ENCODE measurements at places on chromosomes 11 and 22. TPM values are rescaled to one million over a fixed set of nuclear protein-coding genes. Genes with fewer than 3 reads are reported as not detected.

MPEG1 gene
- total RNA-seq = not detected

LRRC55 gene
- 0.04 TPM for total RNA-seq

INSC gene
- total RNA-seq = 0.27 TPM

CNTF gene
- 0.96 TPM for total RNA-seq

DNA sequence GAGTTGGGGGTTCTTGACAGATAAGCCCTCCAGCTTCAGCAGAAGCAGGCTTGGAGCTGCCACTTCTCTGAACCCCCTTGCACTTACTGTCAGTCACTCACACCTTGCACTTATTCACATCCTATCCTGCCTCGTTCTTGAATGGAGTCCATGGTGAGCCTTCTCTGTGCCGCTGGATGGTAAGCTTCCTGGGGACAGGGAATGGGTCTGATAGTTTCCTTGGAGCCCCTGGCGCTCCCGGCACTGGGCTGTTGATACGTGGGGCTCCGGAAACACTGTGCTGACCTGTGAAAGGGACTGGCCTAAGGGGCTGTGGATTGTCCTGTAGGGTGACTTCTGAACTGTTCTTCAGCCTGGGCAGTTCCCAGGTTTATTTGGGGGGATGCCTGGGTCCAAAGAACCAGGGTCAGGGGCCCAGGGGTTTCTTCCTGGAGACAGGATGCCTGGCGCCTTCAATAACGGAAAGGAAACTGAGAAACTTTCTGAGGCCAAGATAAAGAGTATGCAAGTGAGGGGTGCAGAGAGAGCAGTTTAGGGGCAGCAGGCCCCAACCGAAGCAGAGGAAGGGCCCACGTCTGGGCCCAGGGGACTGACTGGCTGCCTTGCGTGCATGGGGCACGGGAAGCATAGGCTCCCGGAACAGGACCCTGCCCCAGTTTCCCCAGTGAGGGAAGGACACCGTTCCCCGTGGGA lies 709 bp upstream of the ST3GAL4 start:
- DNase-seq = no peak

- DNase-seq = no peak
Measured at GRCh38 chr11:115720602-115721245, 216.5 kb upstream of the CADM1 start.

GRCh38 chr11:3986301-3986700 lies 108.3 kb upstream of the RRM1 start:
- DNase-seq = no peak

DNA sequence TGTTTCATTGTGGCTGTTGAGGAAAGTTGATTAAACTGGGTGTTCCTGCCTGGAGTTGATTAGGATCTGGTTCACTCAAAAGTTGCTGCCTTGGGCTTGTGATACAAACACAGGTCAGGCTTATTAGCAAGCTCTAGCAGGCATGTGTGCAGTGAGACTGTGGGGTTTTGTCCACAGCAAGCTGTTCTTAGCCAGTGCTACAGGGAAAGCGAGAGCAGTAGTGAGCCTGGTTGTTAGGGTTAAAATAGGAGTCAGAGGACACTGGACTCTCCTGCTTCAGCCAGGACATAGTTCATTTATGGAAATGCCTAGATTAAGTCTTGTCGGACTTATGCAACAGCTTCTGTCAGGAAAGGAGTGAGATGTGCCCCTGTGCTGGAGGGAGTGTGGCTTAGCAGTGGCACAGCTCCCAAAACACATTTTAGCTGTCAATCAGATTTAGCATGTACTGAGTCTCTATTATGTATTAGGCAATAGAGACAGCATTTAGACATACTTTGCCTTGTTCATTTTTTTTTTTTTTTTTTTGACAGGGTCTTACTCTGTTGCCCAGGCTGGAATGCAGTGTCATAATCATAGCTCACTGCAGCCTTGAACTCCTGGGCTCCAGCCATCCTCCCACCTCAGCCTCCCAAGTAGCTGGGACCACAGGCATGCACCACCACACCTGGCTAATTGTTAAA lies 8.7 kb downstream of the SNRPD3 start:
- no peak for DNase-seq

DNA sequence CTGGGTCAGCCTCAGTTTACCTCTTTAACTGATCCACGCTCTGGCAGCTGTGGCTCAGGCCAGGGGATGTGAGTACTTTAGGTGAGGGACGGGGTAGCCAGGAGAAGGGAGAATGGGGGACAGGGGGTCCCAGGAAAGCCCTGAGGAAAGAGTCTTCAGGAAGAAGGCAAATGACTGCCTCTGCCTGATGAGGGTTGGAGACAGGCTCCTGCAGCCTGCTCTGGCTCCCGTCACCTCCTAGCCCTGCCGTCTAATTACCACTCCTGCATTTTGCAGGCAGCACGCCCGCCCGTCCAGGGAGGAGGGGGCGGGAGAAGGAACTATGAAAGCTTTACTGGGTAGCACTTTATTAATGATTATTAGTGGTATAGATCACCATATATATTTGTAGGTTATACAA lies 116.6 kb downstream of the CEP164 start:
- DNase-seq = no peak

DNA sequence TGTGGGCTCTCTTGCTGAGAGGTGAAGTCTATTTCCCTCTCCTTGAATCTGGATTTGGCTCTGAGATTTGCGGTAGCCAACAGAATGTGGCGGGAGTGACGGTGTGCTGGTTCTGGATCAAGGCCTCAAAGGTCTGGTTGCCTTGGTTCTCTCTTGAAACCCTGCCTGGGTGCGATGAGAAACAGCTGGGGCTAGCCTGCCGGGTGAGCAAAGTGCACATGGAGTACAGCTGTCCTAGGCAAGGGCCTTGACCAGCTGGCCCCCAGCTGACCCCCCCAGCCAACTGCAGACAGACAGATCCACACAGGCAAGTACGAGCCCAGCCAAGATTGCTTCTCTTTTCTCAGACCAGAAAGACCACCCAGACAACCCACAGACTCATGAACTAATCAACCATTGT lies 10.8 kb downstream of the SUN2 start:
- no peak for DNase-seq

DNA sequence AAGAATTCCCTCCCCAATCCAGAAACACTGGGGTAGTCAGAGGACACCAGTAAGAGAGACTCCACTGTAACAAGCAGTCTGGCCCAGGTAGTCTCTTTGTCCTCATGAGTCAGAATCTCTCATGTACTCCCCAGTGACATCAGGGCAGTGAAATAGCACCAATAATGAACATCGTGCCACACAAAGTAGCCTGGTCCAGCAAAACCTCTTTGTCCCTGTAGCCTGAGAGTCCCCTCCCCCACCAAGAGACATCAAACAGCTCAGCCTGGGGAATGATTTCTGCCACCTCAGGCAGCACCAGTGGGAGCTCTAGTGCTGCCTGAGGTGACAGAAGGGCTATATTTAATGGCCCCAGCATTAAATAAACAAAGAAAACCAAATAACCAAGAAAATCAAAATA lies 88.1 kb downstream of the SBF2 start:
- no peak for DNase-seq

DNA sequence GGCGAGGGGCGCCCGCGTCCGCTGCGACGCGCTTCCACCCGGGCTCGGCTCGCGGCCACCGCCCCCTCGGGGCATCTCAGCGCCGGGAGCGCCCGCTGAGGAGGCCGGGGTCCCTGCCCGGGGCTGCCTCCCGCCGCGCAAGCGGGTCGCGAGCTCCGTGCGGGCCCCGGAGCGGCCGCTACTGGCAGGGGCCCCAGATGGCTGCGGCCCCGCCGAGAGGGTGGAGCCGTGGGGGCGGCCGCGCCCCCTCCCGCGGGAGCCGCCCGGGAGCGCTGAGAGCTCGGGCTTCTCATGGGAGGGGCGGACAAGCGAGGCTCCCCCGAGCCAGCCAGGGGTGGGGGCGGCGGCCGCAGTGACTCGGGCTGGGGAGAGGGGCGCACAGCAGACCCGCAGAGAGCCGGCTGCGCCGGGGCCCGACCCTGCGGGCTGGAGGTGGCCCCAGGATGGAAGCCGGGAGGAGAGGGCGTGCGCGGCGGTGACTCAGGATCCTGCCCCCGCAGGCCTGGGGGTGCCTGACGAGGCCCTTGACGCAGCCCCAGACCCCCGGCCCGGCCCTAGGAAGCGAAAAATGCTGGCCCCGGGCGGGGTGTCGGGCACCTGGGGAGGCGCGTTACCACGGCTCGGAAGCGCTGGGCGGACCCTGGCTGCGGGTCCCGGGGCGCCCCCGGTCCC lies 603 bp upstream of the ZFTA start:
- DNase-seq = no peak

- no peak for DNase-seq
Measured at GRCh38 chr22:32665676-32666075, 135.8 kb upstream of the TIMP3 start.

DNA sequence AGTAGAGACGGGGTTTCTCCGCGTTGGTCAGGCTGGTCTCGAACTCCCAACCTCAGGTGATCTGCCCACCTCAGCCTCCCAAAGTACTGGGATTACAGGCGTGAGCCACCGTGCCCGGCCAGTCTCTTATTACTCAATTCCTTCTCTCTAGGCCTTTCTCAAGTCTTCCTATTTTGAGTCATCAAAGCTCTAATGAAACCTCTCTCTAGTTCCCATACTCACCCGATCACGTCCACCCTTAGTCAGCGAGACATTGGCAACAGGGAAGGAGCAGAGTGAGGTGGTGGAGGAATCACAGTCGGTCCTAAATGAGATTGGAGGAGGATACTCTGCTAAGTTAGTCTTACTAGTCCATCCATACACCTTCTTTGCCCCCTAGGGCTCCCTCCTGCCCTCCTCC lies 5.0 kb downstream of the BSCL2 start:
- DNase-seq = no peak

DNA sequence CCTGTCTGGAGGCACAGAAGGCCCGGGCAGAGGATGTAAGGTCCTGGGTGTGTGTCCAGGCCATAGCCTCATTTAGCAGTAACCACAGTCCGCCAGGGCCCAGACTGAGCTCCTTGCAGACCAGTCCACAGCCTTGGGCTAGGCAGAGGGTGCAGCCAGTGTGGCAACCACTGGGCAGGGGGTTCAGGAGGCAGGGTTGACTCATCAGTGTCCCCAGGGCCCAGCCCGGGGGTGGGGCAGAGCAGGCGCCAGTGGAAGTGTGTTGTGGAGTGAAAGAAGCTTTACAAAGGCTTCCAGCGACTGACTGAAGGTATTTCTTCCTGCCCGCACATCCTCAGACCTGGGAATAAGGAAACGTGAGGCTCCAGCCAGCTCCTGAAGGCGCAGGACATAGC lies 27.7 kb upstream of the WNT11 start:
- no peak for DNase-seq

DNA sequence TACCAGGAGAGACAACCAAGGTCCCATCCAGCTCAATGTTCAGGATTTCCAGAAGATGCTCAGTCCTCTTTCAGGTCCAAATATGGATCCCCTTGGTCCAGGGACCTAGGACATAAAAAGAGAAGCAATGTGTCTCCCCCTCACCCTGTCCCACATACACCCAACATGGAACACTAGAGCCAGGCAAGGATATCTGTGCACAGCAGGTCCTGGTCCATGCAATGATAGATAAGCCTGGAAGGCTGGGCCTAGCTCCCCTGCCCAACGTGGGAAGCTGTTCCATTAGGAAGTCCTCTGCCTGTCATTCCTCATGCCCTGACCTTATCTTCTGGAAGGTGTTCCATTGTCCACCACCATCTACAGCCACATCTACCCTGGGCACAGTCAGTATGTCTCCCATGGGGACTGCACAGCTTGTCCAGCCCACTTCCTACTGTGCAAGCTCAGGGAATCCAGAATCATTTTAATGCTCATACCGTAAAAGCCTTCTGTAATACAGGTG lies 1434.8 kb downstream of the TBC1D22A start:
- DNase-seq = no peak

DNA sequence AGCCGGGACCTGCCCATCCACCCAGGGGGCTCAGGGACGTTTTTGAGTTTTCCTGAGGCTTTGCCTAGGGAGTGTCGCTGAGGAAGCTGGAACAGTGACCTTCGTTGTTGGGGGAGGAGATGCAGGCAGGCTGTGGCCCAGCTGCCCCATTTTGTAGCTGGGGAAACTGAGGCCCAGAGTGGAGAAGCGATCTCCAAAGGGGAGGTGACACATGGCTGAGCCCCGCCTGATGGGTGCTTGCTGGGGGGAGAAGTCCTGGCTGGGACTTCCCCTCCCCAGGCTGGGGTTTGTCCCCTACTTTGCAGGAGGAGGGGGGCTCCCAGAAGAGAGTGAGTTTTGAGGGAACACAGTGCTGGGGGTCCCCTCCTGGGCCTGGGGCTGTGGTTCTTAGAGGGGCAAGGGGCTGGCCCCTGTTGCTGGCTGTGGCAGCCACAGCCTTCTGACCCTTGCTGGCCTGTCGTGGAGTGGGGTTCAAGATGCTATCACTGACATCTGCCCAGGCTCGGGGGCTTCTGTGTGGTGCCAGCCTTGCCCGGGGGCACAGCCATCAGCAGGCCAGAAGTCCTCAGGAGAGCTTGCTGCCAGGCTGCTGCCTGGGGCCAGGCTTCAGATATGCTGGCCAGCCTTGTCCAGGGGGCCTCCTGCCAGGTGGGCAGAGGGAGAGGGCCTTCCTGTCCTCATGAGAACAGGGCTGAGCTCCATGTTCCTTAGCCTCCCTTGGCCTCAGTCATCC lies 21.4 kb downstream of the KCNQ1 start:
- DNase-seq = no peak

Data from kidney epithelial cell (primary cell).